ENCODE measurements at places on chromosomes 16 and 17.

GRCh38 chr17:6627019-6627418 is 13.5 kb downstream of the KIAA0753 start:
- no peak for DNase-seq

DNA sequence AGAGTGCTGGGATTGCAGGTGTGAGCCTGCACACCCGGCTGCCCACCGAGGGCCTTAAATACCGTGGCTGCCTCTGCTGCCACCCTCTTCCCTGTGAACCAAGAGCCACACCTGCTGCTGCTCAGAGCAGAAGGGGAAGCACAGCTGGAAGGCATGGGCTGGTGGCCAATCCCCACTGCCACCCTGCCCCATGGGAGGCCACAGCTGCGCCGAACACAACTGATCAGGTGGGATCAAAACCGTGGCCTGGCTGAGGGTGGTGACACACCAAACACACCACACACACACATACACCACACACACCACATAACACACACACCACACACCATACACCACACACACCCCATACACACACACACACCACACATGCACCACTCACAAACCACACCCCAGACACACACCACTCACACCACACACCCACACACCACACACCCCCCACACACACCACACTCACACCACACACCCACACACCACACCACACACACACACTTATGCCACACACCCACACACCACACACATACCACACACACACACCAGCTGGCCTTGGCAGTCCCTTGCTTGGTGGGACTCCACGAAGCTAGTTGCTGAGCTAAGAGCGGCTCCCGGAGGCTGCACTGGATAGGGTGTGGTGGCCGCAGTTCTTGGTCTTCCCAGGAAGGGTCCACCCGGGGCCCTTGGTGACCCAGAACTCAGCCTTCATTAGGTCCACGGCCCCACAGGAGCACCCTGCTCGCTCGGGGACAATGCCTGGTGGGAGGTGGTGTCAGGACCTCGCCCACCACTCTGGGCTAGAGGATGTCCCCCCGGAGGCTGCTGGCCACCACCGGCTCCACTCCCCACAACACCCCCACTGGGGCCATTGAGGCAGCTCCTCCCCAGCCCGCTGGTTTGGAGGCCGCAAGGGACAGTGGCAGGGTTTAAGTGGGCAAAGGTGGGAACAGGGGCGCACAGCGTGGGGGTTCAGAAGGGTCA is 14.9 kb downstream of the CEP131 start:
- DNase-seq = no peak

- DNase-seq = no peak
These were observed 62.6 kb downstream of the ENGASE start for GRCh38 chr17:79137015-79137788.

- no peak for DNase-seq
These were observed 3.0 kb upstream of the KAT8 start for GRCh38 chr16:31114468-31114867.

- DNase-seq = no peak
These were observed 50.0 kb upstream of the CCL1 start for GRCh38 chr17:34412965-34413441.

- no peak for DNase-seq
These were observed 19.3 kb downstream of the ARHGAP23 start for GRCh38 chr17:38447502-38448085.

Data from T-helper 2 cell (primary cell).